ENCODE measurements at places on chromosomes 7 and 10. TPM values are rescaled to one million over a fixed set of nuclear protein-coding genes. Genes with fewer than 3 reads are reported as not detected.
A peak's percentile ranks its signal among the peaks of the same experiment; 100 is the strongest.

The LIPN gene
- not detected for total RNA-seq

The BMPR1A gene
- total RNA-seq: 99.6 TPM

DNA sequence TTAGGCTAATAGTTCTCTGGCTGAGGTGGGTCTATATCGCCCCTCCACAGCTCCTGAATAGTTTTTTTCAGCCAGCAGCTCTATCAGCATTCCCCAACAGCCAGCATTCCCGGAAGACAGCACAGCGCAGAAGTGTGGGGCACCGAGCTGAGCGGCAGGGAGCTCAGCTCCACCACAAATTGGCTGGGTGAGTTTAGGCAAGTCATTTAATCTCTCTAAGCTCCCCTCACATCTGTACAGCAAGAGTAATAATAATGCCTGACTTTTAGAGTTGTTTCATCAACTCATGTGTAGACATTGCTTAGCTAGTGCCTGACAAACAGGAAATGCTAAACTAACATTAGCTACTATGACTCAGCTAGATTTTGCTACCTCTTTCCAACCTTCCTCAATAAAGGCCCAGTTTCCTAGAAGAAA lies 247.9 kb upstream of the PTN start:
- DNase-seq: peak; percentile 60

DNA sequence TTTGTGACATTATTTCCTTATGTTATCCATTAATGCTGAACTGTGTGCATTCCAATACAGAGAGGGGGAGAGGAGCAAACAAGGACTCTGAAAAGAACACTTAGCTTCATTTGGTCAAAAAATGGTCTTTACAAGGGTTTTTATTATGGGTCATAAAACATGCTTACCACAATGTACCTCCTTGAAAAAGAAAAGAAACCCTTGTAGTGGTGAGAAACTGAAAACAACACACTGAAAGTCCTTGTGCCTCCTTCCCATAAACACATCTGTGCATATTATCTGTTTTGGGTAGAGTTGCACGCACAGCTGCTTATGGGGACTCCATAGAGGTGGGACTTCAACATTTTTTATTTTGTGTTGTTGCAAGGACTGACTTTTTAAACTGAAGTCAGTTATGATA lies 98.7 kb downstream of the CDK6 start:
- no peak for DNase-seq

DNA sequence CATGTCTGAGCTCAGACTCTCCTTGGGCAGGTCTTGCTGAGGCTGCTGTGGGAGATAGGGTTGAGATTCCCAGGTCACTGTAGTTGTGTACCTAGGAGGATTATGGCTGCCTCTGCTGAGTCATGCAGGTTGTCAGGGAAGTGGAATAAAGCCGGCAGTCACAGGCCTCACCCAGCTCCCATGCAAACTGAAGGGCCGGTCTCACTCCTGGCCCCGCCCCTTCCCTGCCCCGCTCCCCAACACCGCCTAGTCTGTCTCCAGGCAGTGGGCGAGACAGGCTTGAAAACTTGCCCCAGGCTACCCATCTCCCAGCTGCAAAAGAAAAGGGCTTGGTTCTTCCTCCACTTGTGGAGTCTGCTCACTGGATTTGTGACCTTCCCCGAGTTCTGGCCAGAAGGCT lies 41.6 kb upstream of the SDHAF3 start:
- peak; percentile 49 for DNase-seq

DNA sequence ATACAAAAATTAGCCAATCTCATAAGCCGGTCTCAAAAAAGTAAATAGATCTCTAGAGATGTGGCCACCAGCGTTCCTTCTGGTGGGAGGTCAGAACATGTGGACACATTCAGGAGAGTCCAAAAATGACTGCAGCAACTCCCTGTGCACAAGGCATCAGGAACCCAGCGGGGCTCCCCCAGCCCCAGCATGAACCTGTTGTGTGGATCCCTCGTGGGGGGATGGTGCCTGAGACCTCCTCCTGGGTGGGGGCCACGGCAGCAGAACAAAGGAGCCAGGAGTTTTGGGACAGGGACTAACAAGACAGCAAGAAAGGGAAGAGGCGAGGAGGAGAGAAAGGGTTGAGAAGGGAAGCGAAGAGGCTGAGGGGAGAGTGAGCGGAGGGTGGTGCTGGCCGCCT lies 121.8 kb downstream of the WDR37 start:
- peak; percentile 32 for DNase-seq

DNA sequence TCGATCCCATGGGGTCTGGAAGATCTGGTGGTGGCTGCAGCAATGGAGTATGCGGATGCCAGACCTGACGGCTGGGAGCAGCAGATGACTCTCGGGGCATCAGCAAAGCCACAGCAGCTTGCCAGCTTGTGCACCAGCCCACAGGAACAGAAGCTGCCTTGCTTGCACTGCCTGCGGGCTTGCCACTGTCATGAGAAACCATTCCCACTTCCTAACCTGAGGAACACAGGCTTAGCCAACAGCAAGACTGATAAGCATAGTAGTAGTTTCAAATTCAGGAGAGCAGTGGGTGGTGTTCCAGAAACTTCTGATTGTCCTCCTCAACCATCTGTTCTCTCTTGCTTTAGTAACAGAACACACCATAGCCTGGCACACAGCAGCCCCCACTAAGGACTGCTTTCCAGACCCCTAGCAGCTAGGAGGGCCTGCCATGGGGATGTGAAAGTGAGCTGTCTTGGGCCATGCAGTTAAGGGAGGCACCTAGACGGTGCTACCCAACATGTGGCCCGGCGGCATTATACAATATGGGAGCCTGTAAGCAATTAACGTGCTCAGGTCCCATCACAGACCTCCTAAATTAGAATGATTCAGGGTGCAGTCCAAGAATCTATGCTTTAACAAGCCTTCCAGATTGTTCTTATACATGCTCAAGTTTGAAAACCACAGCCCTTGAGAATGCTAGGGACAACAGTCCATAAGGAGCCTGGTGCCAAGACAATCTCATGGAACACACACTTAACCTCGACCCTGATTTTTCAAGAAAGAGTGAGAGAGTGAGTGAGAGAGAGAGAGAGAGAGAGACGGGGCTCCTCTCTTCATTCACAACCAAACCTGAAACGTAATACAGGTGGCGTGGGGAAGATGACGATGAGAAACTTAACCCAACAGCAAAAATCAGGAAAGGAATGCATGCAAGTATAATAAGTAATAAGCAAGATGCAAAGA lies 7.1 kb downstream of the ANXA11 start:
- no peak for DNase-seq

DNA sequence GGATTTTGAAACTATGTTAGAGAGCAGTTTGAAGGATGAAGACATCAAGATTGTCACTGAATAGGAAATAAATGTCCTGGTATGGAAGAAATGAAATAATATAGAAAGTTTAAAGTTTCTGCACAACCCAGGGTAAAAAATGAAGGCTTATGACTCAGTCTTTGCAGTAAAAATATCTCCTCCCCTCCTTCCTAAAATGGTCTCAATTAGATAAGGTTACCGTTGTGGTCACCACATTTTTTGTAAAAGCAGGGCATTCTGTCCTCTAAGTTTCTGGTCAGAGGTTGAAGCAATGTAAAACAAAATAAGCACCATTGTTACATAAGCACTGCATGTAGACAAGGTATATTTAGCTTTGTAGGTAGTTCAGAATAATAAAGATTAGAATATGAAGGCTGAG lies 403.5 kb downstream of the SUGCT start:
- no peak for DNase-seq

DNA sequence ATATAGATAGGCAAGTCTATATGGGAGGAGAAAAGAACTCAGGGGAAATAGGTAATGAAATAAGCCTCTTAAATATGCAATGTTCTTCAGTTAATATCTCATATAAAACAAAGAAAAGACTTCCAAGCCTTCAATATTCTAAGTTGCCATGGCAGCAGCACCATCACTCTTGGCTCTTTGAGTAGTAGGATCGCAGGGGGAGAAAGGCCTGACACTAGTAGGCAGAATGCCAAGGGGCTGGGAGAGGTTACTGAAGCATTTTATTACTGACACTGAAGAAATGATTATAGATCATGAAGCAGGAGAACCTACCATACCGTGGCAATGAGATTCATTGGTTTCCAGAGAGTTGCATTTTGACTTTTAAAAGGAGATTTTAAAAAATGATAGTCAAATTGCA lies 193.9 kb downstream of the NXPH1 start:
- no peak for DNase-seq

DNA sequence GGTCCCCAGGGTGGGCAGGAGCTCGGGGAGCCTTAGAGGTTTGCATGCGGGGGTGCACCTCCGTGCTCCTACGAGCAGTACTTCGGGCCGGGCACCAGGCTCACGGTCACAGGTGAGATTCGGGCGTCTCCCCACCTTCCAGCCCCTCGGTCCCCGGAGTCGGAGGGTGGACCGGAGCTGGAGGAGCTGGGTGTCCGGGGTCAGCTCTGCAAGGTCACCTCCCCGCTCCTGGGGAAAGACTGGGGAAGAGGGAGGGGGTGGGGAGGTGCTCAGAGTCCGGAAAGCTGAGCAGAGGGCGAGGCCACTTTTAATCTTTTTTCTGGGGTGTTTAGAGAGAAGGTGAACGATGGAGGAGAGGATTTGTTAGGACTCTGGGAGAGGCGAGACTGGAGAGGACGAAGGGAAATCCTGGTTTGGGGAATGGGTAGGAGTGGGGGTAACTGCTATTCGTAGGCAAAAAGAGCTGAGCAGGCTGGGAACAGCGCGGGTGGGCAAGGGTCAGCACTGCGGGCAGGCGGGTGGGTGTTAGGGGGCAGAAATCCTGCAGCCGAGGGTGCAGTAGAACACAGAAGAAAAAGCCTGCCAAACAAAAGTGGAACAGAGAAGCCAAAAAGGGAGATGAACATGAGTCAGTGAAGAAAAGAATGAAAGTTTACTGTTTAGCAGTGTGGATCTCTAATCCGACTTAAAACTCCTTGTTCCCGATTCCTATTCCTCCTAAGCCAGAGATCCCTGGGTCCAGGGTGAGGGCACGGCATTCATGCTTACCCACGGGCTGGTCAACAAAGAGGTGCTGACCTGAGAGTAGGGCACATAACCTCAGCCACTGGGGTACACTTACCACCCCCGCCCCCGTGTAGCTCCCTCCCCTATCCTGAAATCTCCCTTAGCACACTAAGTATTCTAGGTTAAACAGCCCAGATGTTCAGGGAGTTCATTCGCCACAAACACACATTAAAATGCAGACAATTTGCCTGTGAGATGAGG lies 26.9 kb downstream of the PRSS2 start:
- DNase-seq: peak; percentile 45

- no peak for DNase-seq
Measured at GRCh38 chr10:5818894-5819293, 5.7 kb upstream of the GDI2 start.

DNA sequence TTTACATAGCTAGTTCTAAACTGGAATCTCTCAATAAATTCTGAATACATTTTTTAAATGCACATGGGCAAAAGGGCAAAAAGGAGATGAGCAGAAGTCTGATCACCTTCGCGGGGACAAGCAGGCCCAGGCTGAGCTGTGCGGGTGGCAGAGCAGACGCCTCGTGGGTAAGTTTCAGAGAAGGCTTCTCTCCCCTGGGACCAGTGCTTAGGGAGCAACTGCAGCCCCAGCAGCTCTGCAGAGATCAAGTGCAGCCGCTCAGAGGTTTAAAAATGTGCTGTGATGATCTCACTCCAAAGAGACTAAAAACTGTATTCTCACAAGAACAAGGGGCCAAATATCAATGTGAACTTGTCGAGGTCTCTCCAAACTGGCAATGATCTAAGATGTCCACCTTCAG lies 264.3 kb upstream of the RNF32 start:
- no peak for DNase-seq

DNA sequence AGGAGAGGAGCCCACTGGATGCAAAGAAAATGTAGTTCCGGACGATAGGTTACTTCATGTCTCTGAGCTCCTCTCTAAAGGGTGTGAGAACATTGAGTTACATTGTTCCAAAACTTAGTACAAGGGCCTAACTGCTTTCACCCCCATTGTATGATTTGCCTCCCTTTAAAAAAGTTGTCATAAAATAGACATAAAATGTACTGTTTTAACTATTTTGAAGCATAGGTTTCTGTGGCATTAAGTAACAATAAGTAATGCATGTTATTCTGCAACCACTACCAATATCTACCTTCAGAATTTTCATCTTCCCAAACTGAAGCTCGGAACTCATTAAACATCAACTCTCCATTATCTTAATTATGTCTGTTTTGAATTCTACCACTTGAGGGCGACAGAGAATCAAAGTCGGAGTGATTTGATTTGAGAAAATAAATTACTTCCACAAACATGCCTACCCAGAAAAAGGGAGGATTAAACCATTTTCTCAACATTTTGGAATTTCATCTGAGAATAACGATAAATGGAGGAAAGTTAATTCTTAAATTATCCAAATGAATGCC lies 2.7 kb downstream of the IGFBP1 start:
- DNase-seq: no peak

DNA sequence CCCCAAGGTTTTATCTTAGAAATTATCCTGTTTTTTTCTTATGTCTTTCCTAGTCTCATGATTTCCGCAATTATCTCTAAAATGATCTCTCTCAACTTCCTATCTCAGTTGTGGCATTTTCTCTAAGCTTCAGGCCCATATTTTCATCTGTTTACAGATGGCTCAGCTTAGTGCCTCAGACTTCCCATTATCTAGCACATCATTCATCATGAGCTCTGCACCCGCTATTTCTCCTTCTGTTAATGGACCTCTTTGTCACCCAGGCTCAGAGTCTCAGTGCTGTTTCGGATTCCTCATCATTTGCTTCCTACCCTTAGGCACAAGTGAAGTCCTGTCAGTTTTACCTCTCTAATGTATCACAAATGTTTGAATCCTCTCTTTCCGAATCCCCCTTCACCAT lies 84.1 kb downstream of the BMPR1A start:
- no peak for DNase-seq

The GIMAP1 gene
- total RNA-seq: not detected

DNA sequence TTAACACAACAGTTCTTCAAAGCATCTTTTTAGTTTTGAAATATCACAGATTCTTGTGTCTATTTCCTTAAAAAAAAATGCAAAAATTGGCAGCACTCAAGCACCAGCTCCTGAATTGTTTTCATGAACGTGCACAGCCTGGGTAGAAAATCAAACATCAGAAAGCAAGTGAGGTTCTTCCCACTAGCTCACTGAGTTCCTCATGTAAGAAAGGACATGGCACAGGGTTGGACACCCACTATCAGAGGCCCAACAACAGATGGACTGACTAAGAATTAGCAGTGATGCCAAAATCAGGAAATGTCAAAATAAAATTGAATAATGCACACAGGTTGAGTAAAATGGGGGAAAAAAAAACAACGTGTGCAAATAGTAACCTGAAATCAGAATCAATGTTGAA lies 146.8 kb downstream of the PCLO start:
- no peak for DNase-seq

Data from endodermal cell (in vitro differentiated cells).